ENCODE measurements at places on chromosomes 2 and 18. TPM values are rescaled to one million over a fixed set of nuclear protein-coding genes. Genes with fewer than 3 reads are reported as not detected.

DNA sequence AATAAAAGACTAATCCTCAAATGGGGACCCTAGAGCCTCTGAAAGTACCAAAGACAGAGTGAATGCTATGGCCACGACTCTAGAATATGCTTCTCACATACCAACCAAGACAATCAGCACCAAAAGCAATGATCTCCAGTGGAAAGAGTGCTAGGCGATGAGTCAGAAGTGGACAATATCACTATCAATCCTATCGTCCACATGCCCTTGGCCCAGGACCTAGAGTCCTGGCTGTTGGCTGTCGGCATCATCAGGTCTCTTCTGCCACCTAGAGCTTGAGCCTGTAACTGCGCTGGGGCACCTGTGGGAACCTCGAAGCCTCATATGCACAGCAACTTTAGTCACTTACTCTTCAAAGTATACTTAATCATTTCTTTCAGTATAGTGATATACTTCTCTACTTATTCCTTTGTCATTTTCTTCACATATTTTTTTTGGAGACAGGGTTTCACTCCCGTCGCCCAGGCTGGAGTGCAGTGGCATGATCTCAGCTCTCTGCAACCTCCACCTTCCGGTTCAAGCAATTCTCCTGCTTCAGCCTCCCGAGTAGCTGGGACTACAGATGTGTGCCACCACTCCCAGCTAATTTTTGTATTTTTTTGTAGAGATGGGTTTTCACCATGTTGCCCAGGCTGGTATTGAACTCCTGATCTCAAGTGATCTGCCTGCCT lies 29.7 kb downstream of the NOL10 start:
- peak; percentile 70 for DNase-seq

DNA sequence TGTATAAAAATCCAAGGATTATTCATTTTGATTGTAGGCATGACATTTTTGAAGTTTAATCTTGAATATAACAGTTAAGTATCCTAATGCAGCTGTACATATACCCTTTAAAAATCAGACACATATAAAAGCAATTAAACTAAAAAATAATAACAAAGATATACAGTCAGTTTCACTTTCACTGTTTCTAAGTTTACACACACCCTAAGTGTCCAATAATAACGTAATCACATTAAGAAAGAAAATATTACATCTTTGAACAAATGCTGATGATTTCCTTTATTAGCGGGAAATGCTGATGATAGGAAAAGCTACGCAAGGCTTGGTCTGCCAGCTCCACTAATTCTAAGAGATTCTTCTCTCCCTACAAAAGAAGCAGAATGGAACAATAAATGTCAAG lies 38.8 kb downstream of the RTTN start:
- DNase-seq = no peak

GRCh38 chr2:237041231-237041630 lies 44.5 kb upstream of the COPS8 start:
- DNase-seq = no peak

PAIP2B gene
- 12.5 TPM for total RNA-seq

FMNL2 gene
- total RNA-seq = 99.7 TPM

DNA sequence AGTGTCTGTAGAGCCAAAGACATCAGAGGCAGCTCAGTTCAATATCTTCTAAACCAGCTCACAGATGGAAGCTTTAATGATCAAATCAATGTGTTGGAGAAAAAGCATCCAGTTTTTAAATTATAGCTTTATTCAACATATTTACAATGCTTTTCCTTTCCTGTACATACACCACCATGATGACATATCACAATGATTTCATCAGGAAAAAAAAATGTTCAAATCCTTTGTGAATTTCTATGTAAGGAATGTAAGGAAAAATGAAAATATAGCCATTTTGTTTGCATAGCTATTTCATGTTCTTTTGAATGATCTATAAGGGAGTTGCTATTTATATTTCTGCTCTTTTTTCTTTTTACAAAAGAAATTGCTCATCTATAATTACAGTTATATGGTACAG lies 134.7 kb upstream of the CDH20 start:
- DNase-seq = no peak

SMYD1 gene
- total RNA-seq = not detected

DNA sequence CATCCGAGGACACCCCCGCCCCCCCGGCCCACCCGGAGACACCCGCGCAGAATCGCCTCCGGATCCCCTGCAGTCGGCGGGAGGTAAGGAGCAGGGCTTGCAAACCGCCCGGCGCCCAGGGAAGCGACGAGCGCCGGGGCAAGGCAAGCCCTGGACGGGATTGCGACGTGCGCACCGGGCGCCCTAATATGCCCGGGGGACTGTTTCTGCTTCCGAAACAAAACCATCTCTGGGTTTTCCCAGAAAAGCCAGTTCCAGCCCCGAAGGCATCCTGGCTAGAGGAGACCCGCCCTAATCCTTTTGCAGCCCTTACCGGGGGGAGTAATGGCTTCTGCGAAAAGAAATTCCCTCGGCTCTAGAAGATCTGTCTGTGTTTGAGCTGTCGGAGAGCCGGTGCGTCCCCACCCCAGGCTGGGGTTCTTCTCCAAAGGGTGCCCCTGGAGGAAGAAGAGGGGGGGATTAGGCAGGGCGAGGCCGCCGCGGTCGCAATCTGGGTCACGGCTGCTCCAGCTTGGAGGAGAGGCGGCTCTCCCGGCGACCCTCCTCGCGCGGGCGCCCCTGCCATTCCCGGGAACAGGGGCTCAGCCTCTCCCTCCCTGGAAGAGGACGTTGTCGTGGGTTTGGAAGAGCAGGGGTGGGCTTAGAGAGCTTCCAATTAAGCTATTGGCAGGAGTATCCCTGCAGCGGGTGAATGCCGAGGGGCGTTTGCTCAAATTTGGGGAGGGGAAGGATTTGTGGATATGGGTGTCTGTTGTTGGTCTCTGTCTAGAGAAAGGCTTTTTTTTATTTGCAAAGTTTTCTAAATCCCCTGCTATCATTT lies 521 bp downstream of the MYCN start:
- peak; percentile 76 for DNase-seq

FOXD4L1 gene
- not detected for total RNA-seq

FARP2 gene
- 28.6 TPM for total RNA-seq

GRCh38 chr2:180578441-180578840 lies 402.0 kb upstream of the UBE2E3 start:
- DNase-seq = no peak

DNA sequence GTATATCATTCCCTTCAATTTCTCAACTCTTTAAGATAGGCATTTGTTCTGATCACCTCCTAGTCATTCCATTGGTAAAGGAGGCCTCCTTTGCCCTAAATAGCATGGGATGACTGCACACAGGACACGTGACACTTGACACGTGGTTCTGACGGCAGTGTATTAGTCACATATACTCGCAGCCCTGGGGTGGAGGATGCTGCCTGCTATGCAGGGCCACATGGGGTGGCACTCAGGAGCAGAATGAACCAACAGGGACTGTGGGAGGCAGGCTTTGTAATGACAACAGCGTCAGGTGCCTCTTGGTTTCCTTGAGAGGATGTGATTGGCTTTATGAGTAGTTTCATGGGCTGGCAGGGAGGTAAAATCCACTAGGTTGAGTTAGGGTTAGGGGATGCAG lies 9.3 kb upstream of the KCNS3 start:
- no peak for DNase-seq

- DNase-seq = no peak
Measured at GRCh38 chr2:30402441-30403182, 44.4 kb upstream of the LCLAT1 start.

NEU2 gene
- not detected for total RNA-seq

DNA sequence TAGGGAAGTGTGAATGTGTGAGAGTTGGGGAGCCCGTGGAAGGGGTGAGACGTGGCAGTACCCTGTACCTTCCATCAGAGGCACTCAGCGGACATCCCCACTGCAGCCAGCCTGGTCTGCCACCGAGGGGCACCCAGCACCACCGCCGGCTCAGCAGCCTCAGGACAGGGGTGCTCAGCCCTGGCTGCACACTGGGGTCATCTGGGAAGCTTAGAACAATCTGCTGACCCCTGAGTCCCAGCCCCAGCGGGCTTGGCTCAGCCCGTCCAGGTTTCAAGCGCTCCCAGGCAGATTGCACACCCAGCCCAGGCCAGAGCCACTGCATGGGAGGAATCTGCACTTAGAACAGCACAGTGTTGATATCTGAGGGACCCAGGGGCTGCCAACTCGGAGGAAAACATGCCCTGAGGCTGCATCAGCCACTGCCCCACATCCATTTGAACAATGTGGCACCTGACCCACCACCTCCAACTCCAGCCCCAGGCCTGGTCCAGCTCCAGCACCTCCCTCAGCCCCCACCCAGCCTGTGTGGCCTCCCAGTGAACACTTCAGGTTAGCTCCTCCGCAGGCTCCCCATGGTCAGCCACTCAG lies 147.1 kb upstream of the OTOS start:
- no peak for DNase-seq

- DNase-seq = no peak
Measured at GRCh38 chr2:31203916-31204315, 13.4 kb downstream of the CAPN14 start.

- no peak for DNase-seq
Measured at GRCh38 chr2:237729681-237730475, 68.7 kb upstream of the RBM44 start.

DNA sequence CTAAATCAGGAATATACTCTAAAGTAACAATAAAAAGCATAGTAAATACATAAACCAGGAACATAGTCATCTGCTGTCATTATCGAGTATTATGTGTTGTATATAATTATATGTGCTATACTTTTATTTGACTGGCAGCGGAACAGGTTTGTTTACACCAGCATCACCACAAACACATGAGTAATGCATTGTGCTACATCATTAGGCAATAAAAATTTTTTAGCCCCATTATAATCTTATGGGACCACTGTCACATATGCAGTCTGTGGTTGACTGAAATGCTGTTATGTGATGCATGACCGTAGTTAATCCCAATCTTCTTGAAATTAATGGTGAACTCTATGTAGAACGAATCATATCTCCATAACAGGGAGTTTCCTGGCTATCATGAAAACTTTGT lies 136.7 kb upstream of the ZFP36L2 start:
- DNase-seq = no peak

GRCh38 chr2:149561309-149561926 lies 26.2 kb downstream of the MMADHC start:
- peak; percentile 45 for DNase-seq

DNA sequence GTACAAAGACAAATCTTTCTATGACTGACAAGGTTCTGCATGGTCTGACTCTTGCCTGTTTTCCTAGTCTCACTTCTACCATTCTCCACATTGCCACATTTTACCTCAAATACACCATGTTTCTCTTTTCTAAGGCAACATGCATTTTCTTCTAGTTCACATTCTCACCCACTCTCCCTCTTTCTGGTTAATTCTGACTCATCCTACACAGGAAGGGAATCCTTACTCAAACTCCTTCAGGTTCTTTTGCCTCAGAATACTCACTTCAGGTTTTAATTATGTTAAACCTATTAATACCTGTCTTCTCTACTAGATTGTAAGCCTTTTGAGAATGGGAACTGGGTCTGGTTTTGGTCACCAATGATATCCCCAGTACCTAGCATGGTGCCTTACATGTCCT lies 47.2 kb downstream of the MAP2 start:
- no peak for DNase-seq

SOCS6 gene
- 30.3 TPM for total RNA-seq

GRCh38 chr2:47070920-47071824 lies 83.9 kb downstream of the STPG4 start:
- no peak for DNase-seq

R3HDM1 gene
- total RNA-seq = 35.3 TPM

GRCh38 chr2:219737270-219737691 lies 109.9 kb downstream of the SLC4A3 start:
- DNase-seq = peak; percentile 48

DNA sequence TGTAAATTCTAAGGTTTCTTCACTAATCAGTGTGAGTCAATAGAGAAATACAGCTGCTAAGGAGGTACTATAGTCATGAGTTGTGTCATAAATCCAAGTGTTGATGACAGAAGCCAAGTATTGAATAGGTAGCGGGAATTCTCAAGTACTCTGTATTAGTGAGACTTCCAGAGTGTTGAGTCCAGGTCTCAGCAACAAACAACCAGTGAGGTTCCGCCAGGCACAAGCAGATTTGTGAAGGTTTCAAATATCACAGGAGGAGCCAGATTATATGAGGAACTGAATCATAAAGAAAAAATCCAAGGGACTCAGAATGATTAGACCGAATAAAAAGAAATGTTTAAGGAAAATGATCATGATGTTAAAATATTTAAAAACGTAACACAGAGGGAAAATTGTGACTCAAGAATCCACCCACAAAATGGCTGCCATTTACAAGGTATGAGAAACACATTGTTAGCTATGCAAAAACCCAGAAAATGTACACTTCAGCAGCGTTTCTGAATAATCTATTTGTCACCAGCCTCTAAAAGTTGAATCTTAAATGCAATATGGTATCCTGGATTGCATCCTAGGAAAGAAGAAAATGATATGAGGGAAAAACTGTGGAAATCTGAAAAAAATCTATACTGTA lies 27.3 kb upstream of the EVA1A start:
- DNase-seq = no peak

ABCG8 gene
- total RNA-seq = not detected

GRCh38 chr2:48584551-48584950 lies 33.1 kb upstream of the GTF2A1L start:
- DNase-seq = no peak

- no peak for DNase-seq
Measured at GRCh38 chr18:10056506-10056905, 142.7 kb downstream of the VAPA start.

- no peak for DNase-seq
Measured at GRCh38 chr2:138504546-138505235, 3.1 kb downstream of the SPOPL start.

GRCh38 chr2:88006912-88007439 lies 9.4 kb downstream of the RNU2-63P start:
- DNase-seq = no peak

ONECUT2 gene
- 0.15 TPM for total RNA-seq

CKAP2L gene
- total RNA-seq = 28.2 TPM

KCNIP3 gene
- total RNA-seq = 1.1 TPM

DNA sequence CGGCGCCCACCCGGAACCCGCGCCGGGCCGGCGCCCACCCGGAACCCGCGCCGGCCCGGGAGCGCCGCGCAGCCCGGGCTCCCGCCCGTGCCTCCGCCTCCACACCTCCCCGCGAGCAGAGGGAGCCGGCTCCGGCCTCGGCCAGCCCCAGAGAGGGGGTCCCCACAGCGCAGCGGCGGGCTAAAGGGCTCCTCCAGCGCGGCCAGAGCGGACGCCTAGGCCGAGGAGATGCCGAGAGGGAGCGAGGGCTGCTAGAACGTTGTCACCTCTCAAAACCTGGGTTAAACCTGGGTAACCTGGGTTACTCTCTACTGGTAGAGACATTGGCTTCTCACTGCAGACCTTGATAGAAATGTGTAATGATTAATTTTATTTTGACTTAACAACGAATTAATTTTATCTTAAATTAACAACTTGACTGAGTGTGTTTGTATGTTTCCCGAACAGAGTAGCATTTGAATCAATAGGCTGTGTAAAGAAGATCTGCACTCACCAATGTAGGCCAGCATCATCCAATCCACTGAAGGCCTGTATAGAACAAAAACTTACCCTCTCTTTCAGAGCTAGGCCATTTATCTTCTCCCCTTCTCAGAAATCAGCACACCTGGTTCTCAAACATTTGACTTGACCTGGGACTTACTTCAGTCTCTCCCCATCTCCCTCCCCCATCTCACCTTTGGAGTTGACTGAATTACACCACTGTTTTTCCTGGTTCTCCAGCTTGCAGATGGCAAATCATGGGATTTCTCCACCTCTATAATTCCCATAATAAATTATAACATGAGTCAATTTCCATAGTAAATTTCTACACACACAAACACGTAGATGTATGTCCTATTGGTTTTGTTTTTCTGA lies 242.7 kb downstream of the ASXL3 start:
- DNase-seq = peak; percentile 43

All from neural progenitor cell (in vitro differentiated cells).